ENCODE measurements at places on chromosomes 3 and 15. TPM values are rescaled to one million over a fixed set of nuclear protein-coding genes. Genes with fewer than 3 reads are reported as not detected.

Gene TMC3
- not detected for total RNA-seq

Gene APBA2
- 1.1 TPM for total RNA-seq

Gene DUOXA2
- total RNA-seq = not detected

Gene TRIM42
- not detected for total RNA-seq

Gene ISG20
- not detected for total RNA-seq

Gene HGD
- total RNA-seq = not detected

Gene EHD4
- total RNA-seq = 15.9 TPM

Gene TMOD2
- total RNA-seq = 5.9 TPM

Gene C3orf49
- total RNA-seq = not detected

DNA sequence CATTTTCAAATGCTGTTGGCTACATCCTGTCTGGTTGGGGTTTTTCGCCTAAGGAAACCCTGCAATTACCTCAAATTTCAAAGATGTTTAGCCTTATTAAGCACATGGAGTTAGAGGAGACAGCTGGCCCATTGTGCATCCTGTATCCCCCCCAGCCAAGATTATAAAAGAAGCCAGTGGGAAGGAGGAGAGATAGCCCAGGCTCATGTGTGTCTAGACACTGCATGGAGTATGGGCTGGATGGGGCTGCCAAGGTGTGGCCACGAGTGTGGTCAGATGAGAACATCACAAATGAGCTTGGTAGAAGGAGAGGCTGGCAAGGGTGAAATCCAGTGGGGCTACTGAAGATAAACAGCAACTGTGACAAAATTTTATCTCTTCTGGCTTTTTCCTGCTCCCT, 270.0 kb upstream of the TBC1D5 start:
- no peak for DNase-seq

DNA sequence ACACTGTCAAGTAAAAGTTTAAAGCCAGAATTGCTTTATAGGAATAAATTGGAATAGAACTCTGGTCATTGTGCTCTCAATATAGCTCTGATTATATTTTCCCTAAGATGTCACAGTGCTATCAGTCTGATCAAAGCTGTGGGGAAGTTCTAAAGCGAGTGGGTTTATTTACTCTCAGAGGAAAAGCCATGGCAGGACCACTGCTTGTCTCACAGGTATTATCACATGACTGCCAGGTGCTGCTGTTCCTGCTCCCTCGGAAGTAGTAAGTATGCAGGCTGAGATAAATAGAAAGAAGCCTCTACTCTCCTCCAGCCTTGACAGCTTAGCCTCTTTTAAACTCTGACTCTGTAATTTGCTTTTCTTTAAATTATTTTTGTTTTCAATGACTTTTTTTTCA, 49.1 kb upstream of the UTS2B start:
- DNase-seq = no peak

GRCh38 chr3:62376906-62377877, 3.8 kb upstream of the FEZF2 start:
- DNase-seq = no peak

DNA sequence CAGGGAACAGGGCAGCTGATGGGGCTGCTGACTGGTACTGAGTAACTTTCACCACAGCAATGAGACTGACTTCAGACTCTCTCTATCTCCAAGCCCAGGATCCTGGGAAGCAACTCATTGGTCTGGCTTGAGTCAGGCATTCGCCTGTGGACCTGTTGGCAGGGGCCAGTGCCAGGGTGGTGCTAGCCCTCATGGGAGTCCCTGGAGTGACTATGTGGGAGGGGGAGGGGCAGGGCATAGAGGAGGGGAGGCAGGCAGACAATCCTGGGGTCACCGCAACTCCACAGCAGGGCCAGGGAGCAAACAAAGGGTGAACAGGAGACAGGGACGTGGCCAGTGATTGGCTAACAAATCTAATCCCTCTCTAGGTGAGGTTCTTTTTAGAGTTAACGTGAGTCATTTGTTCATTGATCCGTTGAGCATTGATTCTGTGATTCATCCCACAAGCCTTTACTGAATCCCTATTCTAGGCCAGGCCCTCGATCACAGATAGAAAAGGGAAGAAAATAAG, 71.8 kb downstream of the CEMIP start:
- DNase-seq = peak; percentile 41

- no peak for DNase-seq
Measured at GRCh38 chr15:42499858-42500609, 4.6 kb downstream of the SNAP23 start.

DNA sequence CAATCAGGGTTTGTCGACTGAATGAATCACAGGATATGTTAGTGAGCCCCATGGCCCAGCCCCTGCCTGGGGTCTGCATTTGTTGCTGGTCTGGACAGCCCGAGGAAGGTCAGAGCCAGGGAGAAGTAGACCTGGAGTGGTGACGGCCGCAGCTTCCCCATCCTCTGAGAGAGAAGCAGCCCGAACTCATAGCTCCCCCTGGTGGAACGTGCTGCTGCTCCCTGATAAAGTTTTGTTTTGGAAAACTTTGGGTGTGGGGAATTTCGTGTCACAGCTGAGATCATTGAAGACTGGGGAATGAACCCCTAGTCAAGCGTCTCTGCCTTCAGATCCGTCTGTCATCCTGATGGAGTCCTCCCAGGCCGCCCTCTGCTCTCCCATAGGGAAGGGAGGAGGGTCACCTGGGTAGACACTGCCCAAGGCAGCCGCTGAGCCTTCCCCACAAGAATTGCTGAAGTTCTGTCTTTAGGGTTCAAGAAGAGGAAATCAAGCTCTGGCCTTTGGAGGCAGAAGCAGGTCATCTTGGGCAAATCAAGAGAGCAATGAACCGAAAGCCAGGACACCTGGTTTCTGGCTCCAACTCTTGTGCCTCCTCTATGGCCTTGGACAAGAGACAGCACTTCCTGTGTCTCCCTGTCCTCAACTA, 60.5 kb downstream of the GLDN start:
- DNase-seq = peak; percentile 75

- DNase-seq = no peak
Measured at GRCh38 chr3:18778598-18778997, 353.5 kb upstream of the SATB1 start.

DNA sequence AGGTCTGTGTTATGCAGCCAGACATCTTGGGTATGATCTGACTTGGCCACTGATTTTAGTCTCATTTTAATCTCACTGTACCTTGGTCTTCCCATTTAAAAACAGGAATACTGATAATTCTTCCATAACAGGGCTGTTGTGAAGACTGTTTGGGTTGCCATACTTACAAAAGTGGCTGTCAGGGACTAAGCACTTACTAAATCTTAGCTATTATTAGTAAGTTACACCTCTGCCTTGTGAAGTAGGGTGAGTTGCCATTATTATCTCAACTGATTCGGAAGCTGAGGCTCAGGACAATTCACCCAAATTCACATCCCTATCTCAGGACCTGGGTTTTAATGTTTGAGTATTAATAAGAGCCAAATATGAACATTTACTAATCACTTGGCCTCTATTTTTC, 12.7 kb downstream of the ZNF385D start:
- DNase-seq = no peak

GRCh38 chr15:86623236-86623635, 543.6 kb downstream of the AGBL1 start:
- no peak for DNase-seq

DNA sequence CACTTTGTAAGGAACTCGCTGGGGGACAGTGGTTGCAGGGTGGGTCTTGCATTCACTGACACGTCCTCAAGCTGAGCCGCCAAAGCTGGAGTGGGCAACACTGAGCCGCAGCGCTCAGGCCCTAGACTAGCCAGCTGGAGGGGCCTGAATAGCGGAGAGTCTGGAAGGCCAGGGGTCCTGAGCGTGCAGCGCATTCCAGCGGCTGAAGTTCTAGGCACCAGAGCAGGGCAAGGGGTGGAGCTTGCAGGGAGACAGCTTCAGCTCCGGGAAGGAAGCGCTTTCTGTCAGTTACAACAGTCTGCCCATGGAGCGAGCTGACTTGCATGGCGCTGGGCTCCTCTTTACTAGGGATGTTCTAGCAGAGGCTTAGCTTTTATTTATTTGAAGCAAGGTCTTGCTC, 2.7 kb downstream of the MAP6D1 start:
- no peak for DNase-seq

DNA sequence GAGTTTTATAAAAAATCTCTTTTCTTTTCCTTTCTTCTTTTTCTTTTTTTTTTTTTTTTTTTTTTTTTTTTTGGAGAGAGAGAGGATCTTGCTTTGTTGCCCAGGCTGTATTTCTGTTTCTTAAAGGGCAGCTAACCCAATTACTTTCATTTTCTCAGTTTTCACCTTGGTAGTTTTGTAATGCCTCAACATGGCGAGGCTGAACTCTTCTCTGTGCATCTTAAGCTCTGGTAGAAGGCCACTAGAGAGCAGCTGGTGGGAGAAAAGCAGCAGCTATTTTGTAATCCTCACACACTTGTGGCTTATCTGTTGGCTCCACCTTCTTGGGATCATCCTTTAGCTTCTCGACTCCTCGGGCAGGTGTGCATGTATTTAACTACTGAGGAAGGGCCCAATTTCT, 152.2 kb upstream of the MEIS2 start:
- DNase-seq = no peak

GRCh38 chr3:120218981-120219380, 66.0 kb downstream of the GPR156 start:
- DNase-seq = no peak

DNA sequence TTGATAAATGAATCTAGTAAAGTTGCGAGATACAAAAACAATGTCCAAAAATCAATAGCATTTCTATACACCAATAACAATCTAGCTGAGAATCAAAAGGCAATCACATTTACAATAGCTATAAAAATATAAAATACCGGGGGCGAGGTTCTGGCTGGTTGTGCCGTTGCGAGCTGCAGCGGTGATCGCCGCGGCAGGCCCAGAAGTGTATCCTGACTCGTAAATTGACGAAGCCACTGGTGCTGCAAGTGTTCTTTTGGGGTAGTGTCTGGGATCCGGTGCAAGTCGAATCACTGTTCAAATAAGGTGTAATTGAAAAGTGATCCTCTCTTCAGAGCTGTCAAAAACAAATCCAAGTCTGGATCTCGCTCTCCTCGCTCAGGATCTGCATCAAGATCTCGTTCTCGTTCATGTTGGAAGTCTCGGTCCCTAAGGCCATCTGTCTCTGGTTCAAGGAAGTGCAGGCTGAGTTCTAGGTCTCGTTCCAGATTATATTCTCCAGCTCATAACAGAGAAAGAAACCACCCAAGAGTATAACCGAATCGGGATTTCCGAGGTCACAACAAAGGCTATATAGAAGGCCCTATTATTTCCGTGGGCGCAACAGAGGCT, 80.1 kb upstream of the STT3B start:
- DNase-seq = no peak

GRCh38 chr3:152359385-152360248, 90.9 kb downstream of the MBNL1 start:
- peak; percentile 54 for DNase-seq

DNA sequence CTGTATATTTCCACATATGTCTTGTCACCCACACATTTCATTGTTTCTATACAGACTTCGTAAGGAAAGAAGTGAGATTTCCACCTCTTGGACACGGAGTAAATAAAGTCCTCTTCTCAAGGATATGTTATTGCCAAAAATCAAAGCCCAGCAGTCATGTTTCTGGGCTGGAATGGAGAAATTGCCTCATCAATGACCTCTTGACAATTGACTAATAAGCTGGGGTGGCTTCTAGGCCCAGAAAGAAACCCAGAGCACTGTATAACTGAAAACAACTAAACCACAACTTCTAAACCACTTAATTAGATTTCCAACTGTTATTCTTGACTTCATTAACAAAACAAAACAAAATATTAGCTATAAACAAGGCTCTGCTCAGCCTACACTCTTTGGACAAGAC, 56.4 kb upstream of the SLC24A5 start:
- DNase-seq = no peak

DNA sequence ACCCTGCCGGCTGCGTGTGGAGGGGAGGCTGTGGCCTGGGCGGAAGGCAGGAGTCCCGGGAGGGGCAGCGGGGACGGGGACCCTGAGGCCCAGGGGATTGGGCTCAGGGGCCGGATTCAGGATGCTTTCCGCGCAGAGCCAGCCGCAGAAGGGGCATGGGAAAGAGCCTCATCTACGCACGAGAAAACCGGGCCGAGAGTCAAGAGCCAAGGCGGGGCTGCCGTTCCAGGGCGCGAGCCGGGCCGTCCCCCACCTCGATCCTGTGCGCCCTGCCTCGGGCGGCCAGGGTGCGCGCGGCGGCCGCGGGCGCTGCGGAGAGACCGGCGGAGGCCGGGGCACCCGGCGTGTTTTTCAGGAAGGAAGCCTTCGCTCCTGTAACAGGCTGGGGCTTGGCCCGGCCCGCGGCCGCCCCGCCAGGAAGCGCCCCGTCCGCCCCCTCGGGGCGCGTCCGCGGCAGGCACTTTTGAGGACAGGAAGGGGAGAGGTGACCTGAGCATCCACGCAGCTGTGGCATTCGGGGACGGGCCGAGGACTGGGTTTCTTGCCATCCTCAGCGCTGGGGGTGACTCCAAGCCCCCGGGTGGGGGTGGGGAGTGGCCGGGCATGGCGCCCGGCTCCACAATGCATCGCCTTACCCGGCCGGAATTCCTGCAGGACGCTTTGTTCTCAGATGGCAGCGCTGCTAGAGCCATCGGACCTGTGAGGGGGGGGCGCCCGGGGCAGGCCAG, 62.3 kb upstream of the GATA2 start:
- no peak for DNase-seq

- DNase-seq = peak; percentile 91
Measured at GRCh38 chr3:52052831-52053306, 3.5 kb downstream of the DUSP7 start.

- no peak for DNase-seq
Measured at GRCh38 chr15:31486506-31486905, 159.9 kb downstream of the KLF13 start.

GRCh38 chr15:59591356-59591755, 20.2 kb upstream of the GCNT3 start:
- DNase-seq = no peak

DNA sequence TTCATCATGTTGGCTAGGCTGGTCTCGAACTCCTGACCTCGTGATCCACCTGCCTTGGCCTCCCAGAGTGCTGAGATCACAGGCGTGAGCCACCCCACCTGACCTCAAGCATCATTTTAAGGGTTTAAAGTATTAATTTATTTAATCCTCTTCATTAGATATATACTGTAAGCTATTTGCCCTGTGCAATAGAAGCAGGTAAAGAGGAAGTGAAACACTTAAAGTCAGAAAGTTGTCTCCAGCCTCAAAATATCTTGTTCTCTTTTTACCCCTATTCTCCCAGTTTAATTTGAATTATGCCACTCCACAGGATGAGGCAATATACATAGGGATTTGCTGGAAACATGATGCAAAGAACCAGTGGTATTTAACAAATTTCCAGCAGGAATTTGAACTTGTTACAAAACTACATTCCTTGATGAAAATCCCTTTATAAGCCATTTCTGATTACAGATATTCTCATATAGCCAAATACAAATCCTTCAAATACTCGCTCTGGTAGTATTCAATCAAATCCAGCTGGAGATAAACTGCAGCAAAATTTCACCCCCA, 2.0 kb downstream of the NDUFB5 start:
- DNase-seq = no peak

- DNase-seq = no peak
Measured at GRCh38 chr3:35505181-35505580, 134.1 kb upstream of the ARPP21 start.

DNA sequence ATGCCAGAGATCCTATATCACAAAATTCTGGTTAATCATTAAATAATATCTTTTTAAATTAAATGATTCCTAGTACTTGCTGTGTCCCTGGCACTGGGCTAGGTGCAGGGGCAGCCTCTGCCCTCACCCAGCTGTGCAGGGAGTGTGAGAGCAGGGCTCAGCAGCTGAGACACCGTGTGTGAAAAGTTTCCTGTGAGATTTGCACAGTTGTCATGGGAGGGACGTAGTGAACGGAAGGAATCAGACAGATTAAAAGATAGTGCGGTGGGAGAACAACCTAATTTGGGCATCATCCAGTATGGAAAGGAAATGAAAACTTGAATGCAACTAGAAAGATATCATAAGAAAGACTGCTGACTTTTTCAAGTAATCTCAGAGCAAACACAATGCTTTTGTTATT, 204.1 kb downstream of the SSR3 start:
- DNase-seq = no peak
